ENCODE measurements at places on chromosomes 16 and 17.

- DNase-seq: no peak
Observed at GRCh38 chr16:88758227-88758943, 26.6 kb downstream of the PIEZO1 start.

DNA sequence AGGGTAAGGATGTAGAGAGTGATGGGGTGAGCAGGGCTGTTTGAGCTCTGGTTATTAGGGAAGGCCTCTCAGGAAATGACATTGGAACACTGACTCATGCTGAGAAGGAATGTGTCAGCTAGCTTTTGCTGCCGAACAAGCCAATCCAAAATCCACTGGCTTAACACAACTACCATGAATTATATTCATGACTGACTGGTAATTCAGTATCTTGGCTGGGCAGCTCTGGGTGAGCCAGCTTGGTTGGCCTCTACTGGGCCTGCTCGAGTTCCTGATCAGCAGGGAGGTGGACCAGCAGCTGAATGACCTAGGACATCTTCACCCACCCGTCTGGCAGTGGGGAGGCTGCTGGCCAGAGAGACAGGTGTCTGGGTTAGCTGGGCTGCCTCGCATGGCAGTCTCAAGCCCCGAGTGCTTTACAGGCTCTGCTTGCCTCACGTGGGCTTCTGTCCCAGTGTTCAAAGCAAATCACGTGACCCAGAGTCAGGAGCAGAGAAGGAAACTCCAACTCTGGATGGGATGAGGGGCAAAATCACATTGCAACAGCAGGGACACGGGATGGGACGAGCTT, 209.4 kb downstream of the KATNIP start:
- peak; percentile 79 for DNase-seq

DNA sequence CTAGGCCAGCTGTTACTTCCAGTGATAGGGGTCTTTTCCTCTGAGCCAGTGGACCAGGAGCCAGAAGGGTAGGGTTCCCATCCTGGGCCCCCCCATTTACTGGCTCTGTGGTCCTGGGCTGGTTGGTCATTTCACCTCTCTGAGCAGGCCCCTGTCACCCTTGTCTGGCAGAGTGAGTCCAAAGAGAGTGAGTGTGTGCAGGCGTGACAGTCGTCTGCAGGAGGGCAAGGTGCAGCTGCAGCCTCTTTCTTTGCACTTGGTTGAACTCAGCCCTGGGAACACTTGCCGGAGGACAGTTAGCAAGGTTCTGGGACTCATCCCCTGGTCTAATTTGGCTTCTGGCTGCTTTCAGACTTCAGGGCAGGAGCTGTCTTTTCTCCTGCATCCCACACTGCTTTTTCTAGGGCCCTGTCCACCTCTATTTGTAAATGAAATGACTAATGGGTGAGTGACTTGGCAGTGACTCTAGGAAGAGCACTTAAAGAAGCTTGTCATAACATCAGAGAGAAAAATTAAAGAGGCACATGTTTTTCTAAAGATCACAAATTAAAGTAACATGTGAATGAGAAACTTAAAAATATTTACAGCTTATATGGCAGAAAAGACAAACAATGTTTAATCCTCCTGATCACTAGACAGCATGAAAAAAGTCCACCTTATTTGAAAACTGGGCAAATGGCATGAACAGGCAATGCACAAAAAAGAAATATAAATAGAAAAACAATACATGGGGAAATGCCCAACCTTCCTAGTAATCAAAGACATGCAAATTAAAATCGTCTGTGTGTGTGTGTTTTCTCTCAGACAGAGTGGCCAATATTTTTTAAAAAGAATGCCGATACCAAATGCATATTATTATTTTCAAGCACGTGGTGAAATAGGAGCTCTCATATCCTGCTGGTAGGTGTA, 137.5 kb downstream of the NTN1 start:
- no peak for DNase-seq

- no peak for DNase-seq
Observed at GRCh38 chr17:7822126-7822525, 11.9 kb upstream of the KDM6B start.

DNA sequence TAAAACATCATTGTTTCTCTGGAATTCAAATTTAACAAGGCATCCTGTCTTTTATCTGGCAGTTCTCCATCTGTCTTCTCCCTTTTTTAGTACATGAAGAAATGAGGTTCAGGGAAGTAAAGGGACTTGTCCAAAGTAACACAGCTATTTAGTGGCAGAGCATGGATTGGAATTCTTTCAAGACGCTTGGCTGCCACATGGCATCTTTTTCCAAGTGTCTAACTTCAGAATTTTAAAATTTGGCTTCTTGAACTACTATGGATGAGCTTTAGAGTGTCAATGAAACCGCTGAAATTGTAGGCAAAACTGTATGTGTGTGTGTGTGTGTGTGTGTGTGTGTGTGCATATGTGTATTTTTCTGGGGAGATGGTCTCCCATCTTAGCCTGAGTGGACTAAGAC, 5.2 kb upstream of the TMIGD1 start:
- DNase-seq: no peak

DNA sequence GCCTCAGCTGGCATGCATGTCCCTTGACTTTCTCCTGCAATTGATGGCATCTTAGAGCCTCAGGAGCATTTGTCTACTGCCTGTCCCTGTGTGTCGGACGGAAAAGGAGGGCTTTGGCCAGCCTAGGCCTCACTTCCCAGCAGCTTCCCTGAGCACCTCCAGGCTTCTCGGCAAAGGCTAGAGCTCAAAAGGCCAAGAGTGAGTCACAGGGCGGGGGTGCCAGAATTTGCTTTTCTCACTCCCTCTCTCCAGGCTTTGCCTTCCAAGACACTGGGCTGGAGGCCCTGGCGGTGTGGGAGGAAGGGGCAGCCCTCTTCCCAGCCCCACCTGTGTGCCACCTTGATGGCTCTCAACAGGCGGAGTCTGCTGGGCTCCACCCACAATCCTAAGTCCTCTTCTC, 107.3 kb upstream of the MAF start:
- no peak for DNase-seq

GRCh38 chr16:12157517-12158093, 181.1 kb downstream of the SNX29 start:
- DNase-seq: peak; percentile 28

DNA sequence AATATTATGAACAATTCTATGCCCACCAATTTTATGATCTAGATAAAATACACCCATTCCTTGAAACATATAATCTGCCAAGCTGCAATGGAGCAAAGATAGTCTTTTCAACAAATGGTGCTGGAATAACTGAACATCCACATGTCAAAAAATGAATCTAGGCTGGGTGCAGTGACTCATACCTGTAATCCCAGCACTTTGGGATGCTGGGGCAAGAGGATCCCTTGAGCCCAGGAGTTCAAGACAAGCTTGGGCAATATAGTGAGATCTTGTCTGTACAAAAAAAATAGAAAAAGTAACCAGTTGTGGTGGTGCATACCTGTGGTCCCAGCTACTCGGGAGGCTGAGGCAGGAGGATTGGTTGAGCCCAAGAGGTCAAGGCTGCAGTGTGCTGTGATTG, 92.5 kb downstream of the N4BP1 start:
- DNase-seq: no peak

DNA sequence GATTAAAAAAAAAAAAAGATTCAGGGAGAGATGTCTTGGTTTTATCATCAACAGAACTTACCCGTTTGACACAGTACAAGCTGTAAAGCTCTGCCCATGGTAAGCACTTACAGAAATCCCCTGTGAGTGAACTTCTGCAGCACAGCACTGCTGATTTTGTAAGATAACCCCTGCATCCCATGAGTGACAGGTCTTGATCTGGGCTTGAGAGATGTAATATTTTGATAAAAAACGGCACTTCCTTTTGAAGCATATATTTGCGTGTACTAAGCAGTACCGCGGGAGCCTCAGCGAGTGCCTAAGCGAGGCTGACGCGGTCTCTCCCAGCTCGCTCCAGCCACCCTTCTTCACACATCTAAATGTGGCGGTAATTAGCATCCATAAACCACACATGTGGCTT, 50.5 kb downstream of the IKZF3 start:
- no peak for DNase-seq

- peak; percentile 68 for DNase-seq
Observed at GRCh38 chr16:50396761-50397535, 28.2 kb upstream of the BRD7 start.

- peak; percentile 34 for DNase-seq
Observed at GRCh38 chr16:15055141-15056053, 477 bp downstream of the NTAN1 start.

All from iris pigment epithelial cell (primary cell).